Mammary microvascular endothelial cell (primary cell): ENCODE measurements at places on chromosomes 2 and 18. TPM values are rescaled to one million over a fixed set of nuclear protein-coding genes. Genes with fewer than 3 reads are reported as not detected.

The OXER1 gene
- total RNA-seq, result not detected in 2 replicates

The C1GALT1C1L gene
- total RNA-seq, result not detected in 2 replicates

The DSG4 gene
- total RNA-seq, result not detected in 2 replicates

The CCBE1 gene
- 2.0 and 3.5 TPM in 2 replicates for total RNA-seq

The PLCD4 gene
- 0.60 and 1.2 TPM in 2 replicates for total RNA-seq

The WDR7 gene
- total RNA-seq, result 10.9 and 11.9 TPM in 2 replicates

The SP140 gene
- total RNA-seq, result under 0.01 and 0.20 TPM in 2 replicates

The HTR2B gene
- 0.07 and 0.64 TPM in 2 replicates for total RNA-seq

The RGPD8 gene
- 1.5 and 2.1 TPM in 2 replicates for total RNA-seq
